ENCODE measurements at places on chromosomes 6 and 20. TPM values are rescaled to one million over a fixed set of nuclear protein-coding genes. Genes with fewer than 3 reads are reported as not detected.

The TREM2 gene
- 18.3 TPM for polyA plus RNA-seq

- no peak for DNase-seq
Measured at GRCh38 chr20:2585811-2586210, 49.4 kb downstream of the TMC2 start.

The ZKSCAN4 gene
- polyA plus RNA-seq = 8.0 TPM

- no peak for DNase-seq
Measured at GRCh38 chr6:112911959-112912358, 564.8 kb downstream of the RFPL4B start.

The NKX2-4 gene
- not detected for polyA plus RNA-seq

The TCFL5 gene
- polyA plus RNA-seq = 5.3 TPM

- no peak for DNase-seq
Measured at GRCh38 chr6:131023834-131024504, 39.1 kb downstream of the EPB41L2 start.

DNA sequence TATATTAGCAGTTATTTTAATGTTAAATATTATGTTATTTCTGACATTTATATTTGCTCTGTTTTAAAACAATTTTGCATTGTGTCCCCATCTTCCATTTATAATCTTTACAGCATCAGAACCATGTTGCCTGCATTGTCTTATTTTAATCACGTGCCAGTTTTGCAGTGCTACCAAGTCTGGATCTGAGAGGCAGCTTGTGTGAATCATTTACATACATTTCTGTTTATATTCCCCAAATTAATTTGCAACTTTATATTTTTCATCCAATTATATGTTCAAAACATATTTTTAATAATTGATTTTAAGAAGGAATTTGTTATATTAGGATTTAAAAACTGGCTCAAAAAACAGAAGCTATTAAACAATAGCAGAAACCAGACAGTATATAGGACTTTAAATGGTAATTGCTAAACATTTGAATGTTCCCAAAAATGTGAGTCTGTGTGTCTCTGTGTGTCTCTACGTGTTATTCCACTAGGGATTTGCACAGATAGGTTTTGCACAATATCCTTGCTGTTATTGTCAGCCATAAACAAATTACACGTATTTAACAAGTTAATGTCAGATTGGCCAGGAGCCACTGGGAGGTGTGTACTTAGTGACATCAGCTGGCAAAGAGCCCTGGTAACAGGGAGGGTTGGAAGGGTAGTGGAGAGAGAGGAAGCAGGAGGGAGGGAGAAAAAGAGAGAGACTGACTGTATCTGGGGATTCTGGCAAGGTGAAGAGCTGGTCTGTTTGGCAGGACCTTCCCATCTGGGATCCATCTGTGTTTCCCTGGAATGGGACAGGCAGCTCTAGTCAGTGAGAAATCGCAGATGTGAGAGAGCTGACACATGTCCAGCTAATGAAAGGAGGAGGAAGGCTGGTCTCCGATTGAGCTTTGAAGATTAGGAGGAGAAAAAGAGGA lies 72.1 kb downstream of the CBFA2T2 start:
- no peak for DNase-seq
